CMK (cell line): ENCODE measurements at places on chromosomes 3 and 15.

- no peak for DNase-seq
Measured at GRCh38 chr15:32872621-32873283, 154.9 kb downstream of the GREM1 start.

GRCh38 chr3:8911781-8912180, 51.5 kb downstream of the RAD18 start:
- DNase-seq, result no peak

GRCh38 chr15:90407871-90408317, 19.9 kb downstream of the IQGAP1 start:
- DNase-seq, result no peak

GRCh38 chr15:50140098-50140497, 21.1 kb upstream of the ATP8B4 start:
- no peak for DNase-seq

- no peak for DNase-seq
Measured at GRCh38 chr3:164470471-164470870, 607.8 kb downstream of the SI start.

- no peak for DNase-seq
Measured at GRCh38 chr15:96102631-96103030, 227.9 kb upstream of the NR2F2 start.

DNA sequence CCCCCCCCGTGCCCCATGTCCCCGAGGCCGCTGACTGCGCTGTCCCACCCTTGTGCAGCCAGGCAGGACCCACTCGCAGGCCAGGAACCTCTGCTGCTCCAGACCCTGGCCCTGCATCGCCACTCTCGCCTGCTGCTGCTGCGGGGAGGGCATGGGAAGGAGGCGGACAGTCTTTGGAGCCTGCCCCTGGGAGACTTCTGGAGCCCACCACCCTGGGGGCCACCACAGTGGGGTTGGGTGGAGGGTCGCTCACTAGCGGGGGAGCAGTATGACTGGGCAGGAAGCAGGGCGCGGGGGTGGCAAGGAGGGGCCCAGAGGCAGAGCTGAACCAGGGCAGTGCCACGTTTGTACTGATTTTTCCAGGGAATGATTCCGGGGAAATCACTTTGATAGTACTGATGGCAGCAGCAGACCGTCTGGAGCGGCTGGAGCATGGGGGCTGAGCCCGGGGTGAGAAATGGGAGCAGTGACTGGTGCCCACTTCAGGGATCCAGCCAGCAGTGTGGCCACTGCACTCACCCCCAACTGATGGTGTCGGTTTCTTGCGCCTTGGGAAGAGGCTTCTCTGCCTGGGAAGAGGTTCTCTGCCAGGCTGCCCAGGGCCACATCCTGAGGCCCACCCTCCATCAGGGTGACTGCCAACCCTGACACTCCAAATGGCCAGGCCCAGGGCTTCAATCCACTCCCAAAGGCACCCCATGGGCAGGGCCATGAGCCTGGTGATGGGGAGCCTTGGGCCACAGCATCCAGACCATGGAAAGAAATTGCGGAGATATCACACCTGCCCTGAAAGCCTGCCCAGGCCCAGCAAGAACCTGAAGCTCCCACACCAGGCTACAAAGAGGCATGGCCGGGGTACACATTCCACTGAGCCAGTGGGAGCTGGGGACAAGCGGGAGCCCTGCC, 53.7 kb downstream of the LSAMP start:
- DNase-seq, result no peak

DNA sequence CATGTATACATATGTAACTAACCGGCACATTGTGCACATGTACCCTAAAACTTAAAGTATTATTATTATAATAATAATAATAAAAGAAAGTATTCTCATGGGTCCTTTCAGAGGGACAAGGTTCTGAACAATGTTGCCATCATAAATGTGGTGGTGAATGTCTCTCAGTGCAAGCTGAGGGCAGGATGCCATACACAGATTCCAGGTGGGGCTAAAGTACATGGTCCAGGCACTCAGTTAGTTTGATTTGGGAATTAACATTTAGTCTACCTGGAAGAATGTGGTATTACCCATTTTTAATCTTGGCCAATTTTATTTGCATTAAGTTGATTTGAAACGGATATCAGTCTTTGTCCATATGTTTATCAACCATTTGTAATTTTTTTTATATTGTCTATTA, 24.5 kb downstream of the PDE8A start:
- DNase-seq, result no peak

DNA sequence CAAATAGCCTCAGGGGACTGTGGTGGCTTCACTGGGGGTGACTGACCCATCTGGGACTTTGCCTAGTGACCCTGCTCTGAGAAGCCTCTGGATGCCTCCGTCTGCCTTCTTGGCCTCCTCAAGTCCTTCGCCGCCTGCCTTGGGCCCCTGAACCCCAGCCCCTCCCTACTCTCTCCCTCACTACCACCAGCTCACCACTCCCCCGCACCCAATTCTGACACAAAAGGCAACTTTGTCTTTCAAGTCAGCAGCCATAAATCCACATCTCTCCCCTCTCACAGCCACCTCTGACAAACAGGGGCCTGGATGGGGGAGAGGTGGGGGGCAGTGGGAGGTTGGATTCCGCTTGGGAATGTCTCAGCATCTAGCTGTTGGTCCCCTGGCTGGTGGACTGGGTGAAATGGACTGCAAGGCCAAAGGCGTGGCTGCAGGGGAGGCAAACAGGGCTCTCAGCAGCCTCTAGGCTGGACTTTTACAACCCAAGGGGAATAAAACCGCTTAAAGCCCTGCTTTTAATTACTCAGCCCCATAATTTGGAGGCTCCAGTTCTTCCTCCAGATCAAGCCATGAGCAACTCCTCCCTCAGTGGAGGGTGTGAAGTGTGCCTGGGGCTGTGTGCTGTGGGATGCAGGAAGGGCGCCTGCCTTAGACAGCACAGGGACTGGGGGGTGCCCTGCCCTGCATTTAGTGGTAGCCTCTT, 33.4 kb downstream of the IGDCC3 start:
- no peak for DNase-seq
